ENCODE measurements at places on chromosomes 4 and X.

DNA sequence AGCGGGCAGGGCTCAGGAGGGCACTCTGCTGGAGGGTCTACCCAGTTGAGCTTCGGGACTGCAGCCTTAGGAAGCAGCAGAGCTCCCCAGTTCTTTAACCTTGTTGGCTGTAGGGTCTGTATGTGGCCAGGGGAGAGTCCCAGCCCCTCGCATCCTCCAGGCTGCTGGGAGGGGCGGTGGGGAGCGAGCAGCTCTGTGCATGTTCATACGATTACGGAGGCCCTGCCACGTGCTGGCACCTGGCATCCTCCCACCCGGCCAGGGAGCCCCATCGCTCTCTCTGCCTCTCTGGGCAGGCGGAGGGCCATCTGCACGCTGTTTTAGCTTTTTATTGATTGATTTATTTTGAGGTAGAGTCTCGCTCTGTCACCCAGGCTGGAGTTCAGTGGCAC, 21.2 kb downstream of the NSG1 start:
- no peak for DNase-seq

DNA sequence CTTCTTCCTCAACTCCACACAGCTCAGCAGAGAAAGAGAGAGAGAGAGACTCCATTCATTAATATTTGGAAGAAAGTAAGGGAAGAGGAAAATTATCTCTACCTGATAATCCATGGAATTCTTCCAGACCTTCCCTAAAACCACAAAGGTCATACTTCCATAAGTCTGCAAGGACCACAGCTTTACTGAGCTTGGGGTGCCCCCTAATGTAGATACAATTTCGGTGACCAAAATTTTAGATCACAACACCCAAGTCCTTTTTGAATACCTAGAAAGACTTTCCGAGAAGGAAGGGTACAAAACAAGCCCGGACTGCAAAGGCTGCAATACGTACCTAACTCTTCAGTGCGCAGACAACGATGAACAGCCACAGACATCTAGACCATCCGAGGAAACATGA, 523.9 kb downstream of the GLUD2 start:
- peak; percentile 7 for DNase-seq

GRCh38 chr4:38666766-38667084, 2.7 kb downstream of the KLF3 start:
- DNase-seq = no peak

DNA sequence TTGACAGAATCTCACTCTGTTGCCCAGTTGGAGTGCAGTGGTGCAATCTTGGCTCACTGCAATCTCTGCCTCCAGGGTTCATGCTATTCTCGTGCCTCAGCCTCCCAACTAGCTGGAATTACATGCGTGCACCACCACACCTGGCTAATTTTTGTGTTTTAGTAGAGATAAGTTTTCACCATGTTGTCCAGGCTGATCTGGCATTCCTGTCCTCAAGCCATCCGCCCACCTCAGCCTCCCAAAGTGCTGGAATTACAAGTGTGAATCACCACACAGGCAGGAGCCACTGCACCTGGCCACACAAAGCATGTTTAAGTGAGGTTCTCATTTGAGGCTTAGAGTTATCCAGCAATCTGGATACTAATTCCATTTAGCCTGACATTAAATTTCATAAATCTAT, 180.9 kb upstream of the GRID2 start:
- no peak for DNase-seq

GRCh38 chr4:114383721-114384120, 214.9 kb upstream of the UGT8 start:
- no peak for DNase-seq

GRCh38 chrX:9153300-9153699, 119.4 kb upstream of the FAM9B start:
- DNase-seq = peak; percentile 11

DNA sequence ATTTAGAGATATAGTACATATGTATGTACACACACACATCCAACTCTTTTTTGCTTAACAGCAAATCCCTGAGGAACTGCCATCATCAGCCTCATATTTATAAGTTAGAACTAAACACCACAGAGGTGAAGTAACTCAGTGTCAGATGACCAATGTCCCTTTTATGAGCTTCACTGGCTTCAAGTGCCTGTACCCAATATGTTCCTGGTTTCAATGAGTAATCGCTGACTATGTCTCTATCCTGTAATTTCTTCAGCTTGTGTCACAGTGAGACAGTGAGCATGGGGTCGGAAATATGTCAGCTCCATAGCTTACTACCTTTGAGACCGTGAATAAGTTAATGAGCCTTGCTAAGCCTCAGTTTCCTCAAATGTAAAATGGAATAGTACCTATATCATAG, 136.2 kb upstream of the RASGEF1B start:
- DNase-seq = no peak

DNA sequence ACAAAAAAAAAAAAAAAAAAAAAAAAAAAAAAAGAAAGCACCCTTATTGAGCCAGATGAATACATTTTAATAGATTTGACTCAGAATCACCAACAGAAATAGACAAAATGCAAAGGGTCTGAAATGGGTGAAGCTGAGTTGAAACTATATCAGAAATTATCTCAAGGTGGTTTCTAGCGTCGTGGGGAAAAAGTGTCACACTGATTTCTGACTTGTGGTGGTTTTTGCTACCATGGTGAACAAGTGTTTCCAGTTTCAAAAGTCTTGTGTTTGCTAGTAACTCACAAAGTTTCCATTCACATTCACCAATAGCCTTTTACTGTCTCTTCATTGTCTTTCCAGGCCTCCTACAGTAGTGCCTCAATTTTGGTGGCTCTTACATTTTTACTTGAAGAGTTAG, 135.5 kb downstream of the ARHGAP24 start:
- no peak for DNase-seq

DNA sequence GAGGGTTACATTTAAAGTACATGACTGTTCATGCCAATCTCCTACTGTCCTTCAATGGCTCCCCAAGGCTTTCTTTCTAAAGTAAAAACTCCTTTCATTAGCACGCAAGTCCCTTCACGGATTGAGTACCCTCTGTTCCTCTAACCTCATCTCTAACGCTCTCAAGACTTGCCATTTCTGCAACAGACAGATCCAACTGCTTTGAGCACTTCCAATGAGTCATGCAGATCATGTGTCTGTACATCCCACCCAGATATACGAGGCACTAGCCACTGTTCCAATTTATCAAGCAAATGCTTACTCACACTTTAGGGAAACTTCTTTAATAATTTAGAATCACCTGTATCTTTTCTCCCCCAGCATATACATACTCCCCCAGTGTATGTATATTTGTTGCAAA, 332.5 kb upstream of the ZFP42 start:
- no peak for DNase-seq

GRCh38 chr4:52983563-52984303, 121.6 kb downstream of the RASL11B start:
- peak; percentile 77 for DNase-seq

DNA sequence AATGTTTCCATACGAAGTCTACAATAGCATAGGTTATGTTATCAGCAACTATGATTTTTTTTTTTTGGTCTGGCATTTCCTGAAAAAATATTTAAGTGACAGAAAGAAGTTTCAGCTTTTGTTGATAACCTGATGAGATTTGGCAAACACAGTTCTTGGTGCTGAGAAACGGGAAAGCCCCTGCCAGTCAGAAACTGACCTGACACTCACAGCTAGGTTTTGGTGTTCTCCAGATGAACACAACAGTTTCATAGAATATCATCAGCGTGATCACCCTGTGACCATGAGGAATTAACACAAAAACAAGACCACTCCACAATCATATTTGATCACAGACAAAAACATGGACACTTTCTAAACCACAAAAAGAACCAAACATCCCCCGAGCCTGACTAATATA, 152.5 kb upstream of the DCAF8L1 start:
- no peak for DNase-seq

GRCh38 chr4:1873776-1874175, 2.6 kb downstream of the NSD2 start:
- DNase-seq = peak; percentile 63

- DNase-seq = no peak
Measured at GRCh38 chr4:158356301-158356700, 146.0 kb downstream of the TMEM144 start.

DNA sequence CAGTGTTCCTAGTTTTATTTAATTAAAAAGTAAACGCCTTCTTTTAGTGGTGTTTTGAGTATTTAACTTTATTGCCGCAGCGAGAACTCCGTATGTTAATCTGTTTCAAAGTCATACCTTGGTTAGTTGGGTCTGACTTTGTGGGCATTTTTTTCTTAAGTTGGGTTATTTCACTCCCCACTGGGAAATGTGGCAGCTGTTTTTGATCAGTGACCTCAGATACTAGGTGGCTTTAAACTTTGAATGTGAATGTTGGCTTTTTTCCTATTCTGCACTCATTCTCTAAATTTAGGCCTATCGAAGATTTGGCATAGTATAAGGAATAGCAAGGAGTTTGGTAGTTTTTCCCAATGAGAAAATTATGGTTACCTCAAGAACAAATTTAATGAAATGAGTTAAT, 85.9 kb downstream of the FIP1L1 start:
- no peak for DNase-seq

DNA sequence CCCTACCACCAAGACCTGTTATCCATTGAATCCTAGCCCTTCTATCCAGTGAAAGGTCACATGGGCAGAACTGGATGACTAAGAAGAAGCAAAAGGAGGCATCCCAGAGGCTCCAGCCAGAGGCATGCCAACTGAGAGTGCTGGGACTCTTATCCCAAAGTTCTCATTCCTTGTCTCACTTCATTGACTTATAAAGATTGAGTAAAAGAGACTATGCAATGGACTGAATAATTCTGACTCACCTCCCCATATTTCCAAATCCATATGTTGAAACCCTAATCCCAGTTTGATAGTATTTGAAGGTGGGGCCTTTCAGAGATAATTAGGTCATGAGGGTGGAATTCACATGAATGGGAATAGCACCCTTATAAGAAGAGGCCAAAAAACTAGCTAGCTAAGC, 131.4 kb downstream of the COL25A1 start:
- DNase-seq = no peak

GRCh38 chrX:129772796-129773431, 6.8 kb upstream of the SASH3 start:
- DNase-seq = no peak

GRCh38 chr4:5962416-5962815, 55.8 kb downstream of the C4orf50 start:
- DNase-seq = peak; percentile 56

- DNase-seq = no peak
Measured at GRCh38 chr4:131337936-131338335, 1811.2 kb upstream of the PCDH10 start.

DNA sequence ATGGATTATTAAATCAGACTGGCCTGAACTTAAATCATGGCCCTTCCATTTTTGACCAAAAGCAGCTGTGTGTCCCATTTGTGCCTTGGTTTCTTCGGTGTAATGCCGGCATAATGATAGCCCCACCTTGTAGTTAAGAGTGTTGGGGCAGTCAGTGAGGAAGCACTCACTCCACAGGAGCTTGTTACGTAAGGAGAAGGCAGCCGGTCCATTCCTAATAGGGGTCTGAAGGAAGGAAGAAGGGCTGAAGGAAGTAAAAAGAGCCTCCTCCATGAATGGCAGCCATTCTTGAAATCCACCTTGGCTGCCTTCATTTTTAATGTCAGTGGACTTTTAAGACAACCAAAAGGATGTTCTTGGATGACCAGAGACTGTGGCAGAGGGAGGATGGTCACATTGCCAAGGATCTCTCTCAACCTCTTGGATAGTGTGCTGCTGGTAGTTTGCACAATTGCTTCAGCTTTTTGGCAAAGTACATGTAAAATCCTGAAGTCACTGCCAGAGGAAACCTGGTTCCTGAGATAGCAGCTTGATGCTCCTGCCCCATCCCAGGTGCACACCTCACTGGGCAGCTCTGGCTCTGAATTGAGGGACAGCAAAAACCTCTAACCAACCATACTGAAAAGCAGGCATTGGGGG, 113.5 kb downstream of the PTTG2 start:
- no peak for DNase-seq

GRCh38 chr4:6280365-6280996, 10.8 kb downstream of the WFS1 start:
- DNase-seq = no peak

- DNase-seq = peak; percentile 13
Measured at GRCh38 chr4:183602557-183603027, 56.4 kb downstream of the RWDD4 start.

DNA sequence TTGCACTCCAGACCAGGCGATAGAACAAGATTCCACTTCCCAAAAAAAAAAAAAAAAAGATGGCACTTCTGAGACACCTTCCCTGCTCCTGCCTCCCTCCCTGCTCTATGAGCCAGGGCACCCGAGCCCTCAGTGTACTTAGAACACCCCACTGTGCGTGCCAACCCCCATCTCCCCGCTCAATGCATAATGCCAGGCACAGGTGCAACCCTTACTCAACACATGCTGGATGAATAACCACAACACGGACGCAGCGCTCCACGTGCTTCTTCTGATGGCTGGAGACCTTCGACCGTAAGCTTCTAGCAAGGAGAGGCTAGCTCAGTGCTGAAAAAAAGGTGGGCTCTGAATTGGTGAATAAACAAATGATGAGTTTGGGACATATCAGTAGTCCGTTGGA, 19.9 kb upstream of the IRAK1 start:
- DNase-seq = no peak

- no peak for DNase-seq
Measured at GRCh38 chr4:165009493-165010227, 22.1 kb upstream of the TRIM60 start.

- peak; percentile 7 for DNase-seq
Measured at GRCh38 chr4:124060261-124060918, 652.1 kb downstream of the ANKRD50 start.

DNA sequence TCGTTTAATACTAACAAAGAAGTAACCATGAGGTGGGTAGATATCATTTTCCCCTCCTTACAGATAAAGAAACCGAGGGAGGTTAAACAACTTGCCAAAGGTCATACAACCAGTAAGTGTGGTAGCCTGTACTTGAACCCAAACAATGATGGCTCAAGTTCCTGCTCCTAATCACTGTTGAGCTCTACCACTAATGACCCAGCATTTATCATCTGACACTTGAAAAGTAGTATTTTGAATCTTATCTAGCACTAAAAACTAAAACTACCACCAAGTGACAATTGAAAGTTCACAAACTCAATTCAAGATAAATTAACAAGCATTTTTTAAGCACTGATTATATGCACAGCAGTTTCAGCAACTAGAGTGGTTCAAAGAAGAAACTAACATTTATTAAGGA, 13.1 kb downstream of the FBXW7 start:
- DNase-seq = no peak

DNA sequence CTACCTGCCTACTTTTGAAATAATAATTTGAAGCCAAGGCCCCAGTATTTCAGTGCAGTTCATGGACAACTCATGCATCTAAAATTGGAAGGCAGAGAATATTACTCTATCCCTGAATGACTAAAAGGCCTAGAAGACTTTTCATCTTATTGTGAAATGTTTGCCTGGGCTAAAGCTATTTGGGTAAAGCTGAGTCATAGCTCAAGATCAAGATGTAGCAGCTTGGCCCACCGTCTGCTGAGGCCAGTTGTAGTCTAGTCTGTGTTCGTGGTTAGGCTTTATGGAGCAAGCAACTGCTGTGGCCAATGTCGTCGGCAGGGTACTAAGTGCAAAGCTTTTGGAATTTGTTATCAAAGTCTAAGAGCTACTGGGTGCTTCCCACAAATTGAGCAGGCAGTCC, 929.1 kb downstream of the RAB28 start:
- DNase-seq = peak; percentile 37

GRCh38 chrX:132737743-132738142, 220.7 kb downstream of the HS6ST2 start:
- peak; percentile 52 for DNase-seq

GRCh38 chr4:42398871-42399331, 1.6 kb downstream of the SHISA3 start:
- peak; percentile 57 for DNase-seq

- no peak for DNase-seq
Measured at GRCh38 chrX:45134775-45135174, 65.9 kb downstream of the DIPK2B start.

GRCh38 chr4:45131020-45131419, 404.7 kb upstream of the GNPDA2 start:
- peak; percentile 95 for DNase-seq

Data from DMS53 (cell line).